ENCODE measurements at places on chromosomes 2 and 18. TPM values are rescaled to one million over a fixed set of nuclear protein-coding genes. Genes with fewer than 3 reads are reported as not detected.

The CTLA4 gene
- polyA plus RNA-seq, result 0.22 TPM

- DNase-seq, result no peak
Observed at GRCh38 chr2:207867056-207867455, 97.3 kb upstream of the FZD5 start.

- DNase-seq, result peak; percentile 94
Observed at GRCh38 chr18:47175898-47176575, at the start of gene IER3IP1. Gene IER3IP1, minus strand, starts transcription at chr18:47176364. Its CDS starts 87 bp downstream, at chr18:47176277.

GRCh38 chr2:101809698-101810097, 112.2 kb downstream of the MAP4K4 start:
- no peak for DNase-seq

- no peak for DNase-seq
Observed at GRCh38 chr2:127193164-127193966, 26.7 kb downstream of the CYP27C1 start.

GRCh38 chr2:180519276-180519675, 461.1 kb upstream of the UBE2E3 start:
- no peak for DNase-seq

GRCh38 chr2:166539340-166540162, 45.5 kb upstream of the SCN7A start:
- no peak for DNase-seq

The CCDC178 gene
- 4.6 TPM for polyA plus RNA-seq

The NCKAP1 gene
- polyA plus RNA-seq, result 45.4 TPM

Measured in kidney (tissue), 22 donors.